ENCODE measurements at places on chromosomes 6 and 20. TPM values are rescaled to one million over a fixed set of nuclear protein-coding genes. Genes with fewer than 3 reads are reported as not detected.

The GTSF1L gene
- total RNA-seq, result not detected

The RNF8 gene
- 20.0 TPM for total RNA-seq

The HAO1 gene
- total RNA-seq, result not detected

The PTK6 gene
- total RNA-seq, result 0.22 TPM

The TPX2 gene
- total RNA-seq, result 11.4 TPM

The GFRAL gene
- not detected for total RNA-seq

The METTL24 gene
- total RNA-seq, result not detected

The SPATS1 gene
- not detected for total RNA-seq

The FABP7 gene
- not detected for total RNA-seq

The CALHM4 gene
- not detected for total RNA-seq

The LGSN gene
- total RNA-seq, result not detected

The OPN5 gene
- total RNA-seq, result not detected

The RIPOR3 gene
- 0.22 TPM for total RNA-seq

The LST1 gene
- total RNA-seq, result not detected

The CALHM5 gene
- total RNA-seq, result under 0.01 TPM

The FOXC1 gene
- total RNA-seq, result 10.2 TPM

The ABHD16B gene
- not detected for total RNA-seq

The CCM2L gene
- not detected for total RNA-seq

The DLK2 gene
- 11.0 TPM for total RNA-seq

The OLIG3 gene
- total RNA-seq, result not detected

The PAK5 gene
- total RNA-seq, result not detected

The GSTA1 gene
- total RNA-seq, result not detected

The TIAM2 gene
- 14.1 TPM for total RNA-seq

The RIMS4 gene
- under 0.01 TPM for total RNA-seq

The PTGIS gene
- total RNA-seq, result 0.11 TPM

The NFKBIE gene
- 4.8 TPM for total RNA-seq

The TNXB gene
- total RNA-seq, result 255 TPM

The CASS4 gene
- 1.5 TPM for total RNA-seq

The BNIP5 gene
- total RNA-seq, result not detected

The PRSS35 gene
- 0.11 TPM for total RNA-seq

The SLC22A1 gene
- total RNA-seq, result 2.0 TPM

The LTB gene
- total RNA-seq, result not detected

The RBL1 gene
- 4.3 TPM for total RNA-seq

The GHRH gene
- not detected for total RNA-seq

The PANK2 gene
- 46.7 TPM for total RNA-seq

The MAFB gene
- 79.3 TPM for total RNA-seq
